ENCODE measurements at places on chromosomes 12 and 14.
A peak's percentile ranks its signal among the peaks of the same experiment; 100 is the strongest.

DNA sequence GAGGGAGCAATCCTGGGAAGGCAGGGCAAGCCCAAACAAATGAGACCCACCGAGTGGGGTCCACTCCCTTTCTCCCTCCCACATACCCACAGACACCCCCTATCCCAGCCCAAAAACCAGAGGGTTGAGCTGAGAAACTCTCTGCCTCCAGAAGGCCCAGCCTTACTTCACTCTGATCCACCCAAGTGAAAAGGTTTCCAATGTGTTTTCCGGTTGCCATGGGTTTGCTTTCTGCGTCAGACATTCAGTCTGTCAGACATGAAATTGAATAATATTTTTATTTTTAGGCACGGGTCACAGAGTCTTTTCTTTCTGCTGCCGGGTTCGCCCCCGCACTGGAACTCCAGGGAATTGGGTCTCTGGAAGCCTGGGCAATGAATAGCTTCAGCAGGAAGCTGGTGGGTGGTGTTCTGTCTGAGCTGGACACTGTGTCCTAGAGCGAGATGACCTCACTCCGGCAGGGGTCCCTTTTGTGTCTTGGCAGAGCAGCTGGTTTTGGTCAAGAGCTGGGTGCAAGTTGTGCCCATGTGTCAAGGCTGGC is 69.8 kb upstream of the CLMN start:
- DNase-seq, result no peak

GRCh38 chr14:23365732-23366425 is 907 bp upstream of the EFS start:
- peak; percentile 86 for DNase-seq

DNA sequence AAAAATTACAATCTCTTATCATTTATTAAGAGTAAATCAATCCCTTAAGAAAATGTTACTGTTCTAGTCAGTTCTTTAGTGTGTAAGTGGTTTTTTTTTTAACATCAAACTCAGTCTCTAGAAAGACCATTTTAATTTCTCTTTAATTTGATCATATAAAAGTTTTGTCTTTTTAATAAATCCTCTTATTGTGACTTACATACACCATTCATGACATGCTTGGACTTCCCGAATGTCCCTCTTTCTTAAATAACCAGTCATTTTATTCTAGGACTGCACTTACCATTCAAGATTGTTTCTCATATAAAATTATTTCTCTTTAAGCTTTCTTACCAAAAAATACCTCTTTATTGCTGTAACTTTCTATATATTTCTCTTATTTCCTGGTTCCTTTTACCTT is 60.8 kb upstream of the EVL start:
- no peak for DNase-seq

GRCh38 chr14:79786522-79786921 is 424.8 kb downstream of the DIO2 start:
- DNase-seq, result no peak

DNA sequence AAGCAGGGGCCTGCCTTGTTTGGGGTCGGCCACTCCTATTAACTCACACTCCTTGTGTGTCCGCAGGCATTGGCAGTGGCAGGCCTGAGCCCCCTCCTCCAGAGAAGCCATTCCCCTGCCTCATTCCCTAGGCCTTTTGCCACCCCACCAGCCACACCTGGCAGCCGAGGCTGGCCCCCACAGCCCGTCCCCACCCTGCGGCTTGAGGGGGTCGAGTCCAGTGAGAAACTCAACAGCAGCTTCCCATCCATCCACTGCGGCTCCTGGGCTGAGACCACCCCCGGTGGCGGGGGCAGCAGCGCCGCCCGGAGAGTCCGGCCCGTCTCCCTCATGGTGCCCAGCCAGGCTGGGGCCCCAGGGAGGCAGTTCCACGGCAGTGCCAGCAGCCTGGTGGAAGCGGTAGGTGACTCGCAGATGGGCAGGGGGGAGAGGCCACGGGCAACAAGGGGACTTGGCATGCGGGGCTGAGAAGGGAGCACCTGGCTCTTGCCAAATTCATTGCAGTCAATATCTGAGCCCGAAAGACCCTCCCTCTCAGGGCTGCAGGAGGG is 106.3 kb upstream of the FKBP4 start:
- no peak for DNase-seq
